ENCODE measurements at places on chromosomes 1 and 21.

DNA sequence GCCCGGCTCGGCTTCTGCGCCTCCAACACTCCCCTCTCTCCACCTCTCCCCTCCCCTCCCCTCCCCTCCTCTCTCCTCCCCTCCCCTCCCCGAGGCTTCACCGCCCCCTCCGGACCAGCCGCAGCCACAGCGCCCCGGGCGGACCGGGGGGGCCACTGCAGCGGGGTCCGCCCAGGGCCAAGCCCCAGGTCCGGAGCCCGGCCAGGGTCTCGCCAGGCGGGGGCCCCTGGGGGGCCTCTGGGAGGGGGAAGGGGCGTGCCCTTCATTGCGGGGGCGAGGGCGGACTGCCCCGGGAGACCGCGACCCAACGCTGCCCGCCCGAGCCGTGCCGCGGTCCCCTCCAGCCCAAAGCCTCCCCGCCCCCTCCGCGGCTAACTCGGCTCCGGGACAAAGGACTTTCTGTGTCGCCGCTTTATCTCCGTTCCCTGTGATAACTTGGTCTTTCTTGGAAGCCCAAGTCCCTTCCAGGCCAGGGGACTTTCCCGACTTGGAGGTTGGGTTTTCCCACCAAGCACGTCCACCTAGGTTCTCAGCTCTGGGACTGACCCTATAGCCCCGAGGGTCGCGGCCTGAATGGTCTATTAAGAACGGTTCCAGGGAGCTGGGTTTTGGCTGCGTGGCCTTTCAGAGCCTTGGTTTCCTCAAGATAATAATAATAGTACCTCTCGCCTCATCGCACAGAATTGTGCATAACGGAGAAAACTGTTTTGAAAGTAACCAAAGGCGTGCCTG, at the start of gene UBQLN4:
Gene UBQLN4, minus strand, starts transcription at position 31 of the 732 bp plus-strand sequence. CDS start 97 bp downstream, outside the sequence.
- peak; percentile 90 for DNase-seq

GRCh38 chr1:212683357-212683722, 16.3 kb downstream of the BATF3 start:
- DNase-seq, result peak; percentile 88

DNA sequence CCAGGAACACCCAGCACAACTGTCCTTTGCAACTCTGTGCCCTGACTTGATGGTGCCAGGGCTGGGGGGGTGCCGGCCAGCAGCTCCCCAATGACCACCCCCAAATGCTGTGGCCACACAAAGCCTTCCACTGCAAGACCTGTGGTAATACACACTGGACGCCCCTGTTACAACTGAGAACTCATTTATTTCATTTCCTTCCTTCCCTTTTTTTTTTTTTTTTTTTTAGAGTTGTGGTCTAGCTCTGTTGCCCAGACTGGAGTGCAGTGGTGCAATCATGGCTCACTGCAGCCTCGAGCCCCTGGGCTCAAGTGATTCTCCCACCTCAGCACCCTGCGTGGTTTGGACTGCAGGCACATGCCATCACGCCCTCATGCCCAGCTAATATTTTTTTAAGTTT, 25.2 kb downstream of the TP73 start:
- DNase-seq, result no peak

GRCh38 chr1:8397511-8397910, 79.6 kb downstream of the SLC45A1 start:
- DNase-seq, result no peak

GRCh38 chr1:157673008-157673407, 27.6 kb downstream of the FCRL3 start:
- no peak for DNase-seq

DNA sequence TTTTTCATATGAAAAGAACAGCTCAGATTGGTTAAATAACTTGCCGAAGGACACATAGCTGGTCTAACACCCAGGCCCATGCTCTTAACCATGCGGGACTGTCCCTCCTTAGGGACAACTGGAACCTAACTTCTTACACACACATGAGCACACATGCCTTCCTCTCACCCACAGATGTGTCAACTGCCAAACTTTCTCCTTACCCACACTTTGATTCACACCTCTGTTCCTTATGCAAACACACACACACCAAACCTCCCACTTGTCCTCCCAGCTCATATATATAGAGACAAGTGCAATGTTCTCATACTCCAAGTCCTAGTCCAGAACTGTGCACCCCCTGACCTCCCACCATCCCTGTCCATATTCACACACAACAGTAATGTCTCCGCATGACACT, 4.3 kb downstream of the RAB25 start:
- no peak for DNase-seq

DNA sequence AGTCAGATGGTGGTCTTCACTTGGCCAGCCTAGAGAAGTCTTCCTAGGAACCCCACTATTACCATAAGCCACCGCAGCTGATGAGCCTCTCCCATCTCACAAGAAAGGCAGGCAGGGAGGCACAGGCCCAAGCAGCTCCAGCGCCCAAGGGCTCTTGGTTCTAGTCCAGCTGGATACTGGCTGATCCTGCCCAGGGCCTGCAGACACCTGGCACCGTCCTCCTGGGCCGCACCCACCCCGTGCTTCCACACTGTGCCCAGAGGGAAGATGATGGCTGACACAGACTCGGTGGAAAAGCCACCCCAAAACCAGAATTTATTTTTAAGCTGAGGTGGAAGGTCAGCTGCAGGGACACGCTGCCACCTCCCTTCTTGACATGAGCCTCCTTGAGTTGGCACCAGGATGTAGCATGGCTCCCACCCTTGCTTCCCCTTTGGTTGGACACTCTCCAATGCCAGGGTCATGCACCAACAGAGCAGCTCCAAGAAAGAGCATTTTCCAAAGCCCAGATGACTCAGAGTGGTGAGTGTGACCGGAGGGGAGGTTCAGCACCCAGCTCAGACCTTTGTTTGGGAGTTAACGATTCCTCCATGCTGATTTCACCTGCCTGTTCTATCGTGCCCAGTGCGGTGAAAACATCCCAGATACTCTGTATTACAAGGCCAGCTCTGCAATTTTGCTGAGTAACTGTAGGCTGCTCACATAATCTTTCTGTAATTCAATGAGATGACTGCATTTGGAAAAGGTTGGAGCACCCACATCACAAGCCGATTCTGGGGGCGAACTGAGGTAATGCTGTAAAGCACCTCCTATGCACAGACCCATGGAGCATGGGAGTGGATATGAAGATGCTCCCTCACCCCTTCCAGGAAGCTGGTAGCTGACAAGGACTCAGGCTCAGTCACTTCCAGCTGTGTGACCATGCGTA, 63.1 kb upstream of the SLC2A1 start:
- no peak for DNase-seq

DNA sequence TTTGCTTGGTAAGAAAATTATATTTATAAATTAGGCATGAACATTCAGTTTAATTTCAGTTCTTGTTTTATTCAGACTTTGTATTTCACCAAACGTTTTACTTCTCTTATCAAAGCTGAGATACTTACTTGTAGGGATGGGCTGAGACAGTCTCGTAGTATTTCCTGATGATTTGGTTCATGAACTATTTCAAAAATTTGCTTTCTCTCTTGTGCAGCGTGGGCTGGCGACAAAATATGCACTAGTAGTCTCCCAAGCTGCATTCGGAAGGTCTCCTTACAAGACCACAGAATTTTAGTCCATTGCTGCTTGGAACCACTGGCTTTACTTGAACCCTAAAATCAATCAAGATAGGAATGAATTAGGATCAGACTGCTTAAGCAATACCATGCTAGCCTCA, 91.7 kb upstream of the GNG4 start:
- DNase-seq, result no peak

DNA sequence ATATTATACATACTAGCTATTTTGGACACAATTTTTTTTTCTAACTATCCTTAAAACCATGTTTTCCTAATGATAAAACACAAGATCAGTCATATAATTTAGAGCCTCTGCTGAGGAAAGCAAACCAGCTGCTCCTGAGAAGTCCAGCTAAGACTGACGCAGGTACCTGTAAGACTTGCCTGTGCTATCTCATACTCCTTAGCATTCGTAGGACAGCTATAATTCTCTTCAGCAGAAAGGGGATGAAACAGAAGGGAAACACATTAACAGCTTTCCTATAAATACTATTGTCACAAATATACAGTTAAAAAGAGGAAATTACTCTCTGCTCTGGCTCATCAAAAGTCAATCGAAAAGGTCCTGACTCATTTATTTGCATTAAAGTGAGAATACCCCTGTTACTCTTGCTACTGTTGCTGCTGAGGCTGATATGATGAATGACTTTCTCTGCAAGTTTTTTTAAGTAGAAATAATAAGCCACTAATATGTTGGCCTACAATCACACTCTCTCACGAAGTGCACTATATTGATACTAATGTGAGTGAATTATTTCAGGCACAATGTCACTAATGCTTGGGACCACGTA, 757.1 kb downstream of the KCNT2 start:
- DNase-seq, result no peak

GRCh38 chr21:38992737-38993136, 187.0 kb downstream of the ETS2 start:
- no peak for DNase-seq

DNA sequence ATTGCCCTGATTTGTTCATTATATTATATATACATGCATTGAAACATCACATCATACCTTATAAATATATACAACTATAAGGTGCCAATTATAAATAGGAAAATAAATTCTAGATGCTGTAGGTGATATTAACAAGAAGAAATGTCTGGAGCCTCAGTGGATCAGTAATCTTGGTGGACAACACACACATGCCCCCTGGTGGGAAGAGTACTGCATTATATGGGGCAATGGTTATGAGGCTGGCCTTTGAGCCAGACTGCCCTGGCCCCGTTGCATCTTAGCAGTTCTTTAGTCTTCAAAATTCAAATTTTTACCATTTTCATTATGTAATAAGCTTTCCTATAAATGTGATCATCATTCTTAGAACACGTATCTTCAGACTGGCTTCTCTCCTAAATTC, 335.0 kb upstream of the GREM2 start:
- peak; percentile 22 for DNase-seq

GRCh38 chr21:25569084-25569483, 38.2 kb downstream of the MRPL39 start:
- DNase-seq, result no peak

- DNase-seq, result no peak
Observed at GRCh38 chr21:34545079-34545884, 33.3 kb upstream of the KCNE1 start.

GRCh38 chr1:111814642-111815041, 58.9 kb downstream of the DDX20 start:
- no peak for DNase-seq

DNA sequence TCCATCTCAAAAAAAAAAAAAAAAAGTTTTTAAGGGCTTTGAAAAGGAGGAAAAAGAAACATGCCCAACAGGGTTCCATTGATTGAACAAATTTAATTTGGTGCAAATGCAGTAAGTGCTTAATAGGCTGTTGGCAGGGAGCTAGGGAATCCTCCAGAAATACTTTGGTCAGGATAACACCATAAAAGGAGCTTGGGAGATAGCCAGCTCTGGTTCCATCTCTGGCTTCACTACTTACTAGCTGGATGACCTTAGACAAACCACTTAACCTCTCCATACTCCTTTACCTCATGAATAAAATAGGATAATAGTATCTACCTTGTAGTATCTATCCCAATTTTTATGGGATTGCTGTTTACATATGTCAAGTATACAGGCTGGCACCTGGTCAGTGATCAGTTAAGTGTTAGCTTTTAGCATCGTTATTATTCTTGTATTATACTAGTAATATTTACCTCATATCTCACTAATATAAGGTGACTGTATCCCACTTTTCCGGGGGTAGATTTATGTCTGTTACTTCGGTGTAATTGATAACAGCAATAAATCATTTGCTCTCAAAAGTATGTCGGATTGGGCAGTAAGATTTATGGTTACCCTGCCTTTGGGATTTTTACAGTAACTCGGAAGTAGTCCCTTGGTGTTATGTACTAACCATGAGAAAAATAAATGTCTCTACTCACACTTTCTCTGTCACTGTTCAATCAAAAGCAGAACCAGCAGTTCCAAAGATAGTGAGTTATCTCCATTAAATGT, 36.4 kb downstream of the BTG3 start:
- no peak for DNase-seq

GRCh38 chr1:20137055-20137454, 2.1 kb upstream of the PLA2G2F start:
- no peak for DNase-seq

GRCh38 chr1:246304484-246305259, 202.4 kb downstream of the SMYD3 start:
- DNase-seq, result no peak

GRCh38 chr1:164688791-164689190, 129.8 kb downstream of the PBX1 start:
- DNase-seq, result no peak

All from activated CD8-positive, alpha-beta T cell treated with anti-CD3 and anti-CD28 coated beads, Interleukin-2, amount 10 ng/mL, durations not matched to agents 7 days and 5 days (primary cell).